ENCODE measurements at places on chromosomes 6 and 20.

- no peak for DNase-seq
Measured at GRCh38 chr6:81831274-81831673, 78.8 kb upstream of the TENT5A start.

GRCh38 chr20:50229156-50229607, 38.6 kb downstream of the CEBPB start:
- DNase-seq: no peak

DNA sequence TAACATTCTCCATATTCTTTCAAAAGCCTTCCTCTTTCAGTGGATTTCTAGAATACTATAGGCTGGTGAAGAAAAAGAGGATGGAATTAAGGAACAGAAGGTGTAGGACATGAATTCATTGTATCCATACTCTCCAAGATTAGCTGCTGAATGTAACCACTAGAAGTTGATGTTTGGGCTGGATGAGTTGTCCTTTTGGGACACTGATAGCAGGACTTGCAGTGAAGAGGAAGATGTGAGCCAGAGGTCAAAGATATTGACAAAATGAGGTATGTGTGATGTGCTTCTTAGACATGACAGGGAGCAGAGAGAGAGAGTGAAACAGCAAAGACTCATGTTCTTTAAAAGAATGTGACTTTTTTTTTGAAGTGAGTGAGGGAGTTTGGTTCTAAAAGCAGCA, 134.3 kb upstream of the MAN1A1 start:
- no peak for DNase-seq

GRCh38 chr6:1395506-1395905, 6.1 kb downstream of the FOXF2 start:
- no peak for DNase-seq

- no peak for DNase-seq
Measured at GRCh38 chr6:167797476-167798265, 29.0 kb upstream of the AFDN start.

- DNase-seq: no peak
Measured at GRCh38 chr6:4812068-4812467, 35.9 kb downstream of the CDYL start.

GRCh38 chr6:136967876-136968752, 46.0 kb downstream of the SLC35D3 start:
- peak; percentile 23 for DNase-seq

- DNase-seq: no peak
Measured at GRCh38 chr20:46523696-46524328, 10.5 kb upstream of the ZNF334 start.

GRCh38 chr20:61407561-61407960, 155.5 kb downstream of the CDH4 start:
- DNase-seq: no peak

GRCh38 chr20:39916236-39916765, 772.7 kb downstream of the MAFB start:
- no peak for DNase-seq

DNA sequence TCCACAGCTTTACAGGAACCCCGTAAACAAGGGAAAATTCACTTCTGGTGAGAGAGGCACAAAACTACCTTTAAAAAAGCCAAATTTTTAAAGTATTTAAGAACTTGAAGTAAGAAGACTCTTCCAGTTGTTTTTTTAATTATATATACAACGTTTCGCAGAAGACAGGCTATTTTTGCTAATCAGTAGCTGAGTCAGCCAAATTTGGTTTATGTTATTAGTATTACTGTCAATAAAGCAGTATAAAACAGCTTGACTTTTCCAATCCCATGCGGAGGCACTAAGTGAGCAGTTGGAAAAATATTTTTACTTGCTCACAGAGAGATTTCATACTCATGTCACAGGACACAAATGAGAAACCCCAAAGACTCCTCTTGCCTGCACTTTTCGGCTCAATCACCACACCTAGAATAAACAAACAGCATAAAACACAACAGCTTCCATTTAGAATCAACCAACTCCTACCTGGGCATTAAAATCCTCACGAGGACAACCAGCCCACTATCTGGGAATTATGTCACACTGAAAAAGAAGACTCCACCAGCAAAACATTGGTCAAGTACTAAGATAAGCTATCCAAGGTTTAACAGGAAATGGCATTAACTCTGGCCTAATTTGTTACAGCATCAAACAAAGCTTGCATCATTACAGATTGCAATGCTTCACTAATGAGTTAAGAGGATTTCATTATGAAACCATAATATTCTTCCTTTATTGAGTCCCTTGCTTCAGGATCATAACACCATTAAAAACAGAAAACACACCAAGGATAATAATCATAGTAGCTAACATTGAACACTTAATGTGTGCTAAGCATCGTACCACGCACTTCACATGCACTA, 26.3 kb downstream of the ELOVL5 start:
- DNase-seq: no peak

DNA sequence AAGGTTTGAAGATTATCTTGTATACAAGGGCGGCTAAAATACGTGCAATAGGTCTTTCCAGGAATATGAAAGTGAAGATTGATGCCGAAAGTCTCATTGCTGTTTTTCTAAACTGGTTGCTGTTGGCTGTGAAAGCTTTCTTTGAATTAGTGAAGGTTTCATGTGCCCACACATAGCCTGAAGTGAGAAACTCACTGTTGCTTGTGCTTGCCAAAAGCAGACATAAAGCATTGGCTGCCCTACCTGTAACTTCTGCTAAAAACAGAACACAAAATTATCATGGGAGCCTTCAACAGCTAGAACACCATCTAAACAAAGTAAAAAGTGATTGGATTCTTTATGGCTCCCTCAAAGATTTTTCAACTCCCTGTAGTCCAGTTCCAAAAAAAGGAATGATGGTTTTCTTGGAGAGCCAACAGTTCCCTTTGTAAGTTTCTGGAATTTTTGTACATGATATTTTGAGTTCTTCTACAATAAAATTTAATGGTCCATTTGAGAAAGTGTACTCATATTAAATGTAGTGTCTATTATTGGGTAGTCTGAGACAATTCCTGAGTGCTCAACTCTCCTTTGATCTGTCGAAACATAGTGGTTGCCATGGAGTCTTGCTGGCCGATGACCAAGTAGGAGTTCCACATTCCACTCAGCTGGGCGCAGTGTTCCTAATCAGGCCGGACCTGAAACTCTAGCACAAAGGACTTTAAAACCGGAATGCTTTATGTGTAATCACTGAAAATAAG, 68.5 kb downstream of the PLEKHG1 start:
- no peak for DNase-seq

DNA sequence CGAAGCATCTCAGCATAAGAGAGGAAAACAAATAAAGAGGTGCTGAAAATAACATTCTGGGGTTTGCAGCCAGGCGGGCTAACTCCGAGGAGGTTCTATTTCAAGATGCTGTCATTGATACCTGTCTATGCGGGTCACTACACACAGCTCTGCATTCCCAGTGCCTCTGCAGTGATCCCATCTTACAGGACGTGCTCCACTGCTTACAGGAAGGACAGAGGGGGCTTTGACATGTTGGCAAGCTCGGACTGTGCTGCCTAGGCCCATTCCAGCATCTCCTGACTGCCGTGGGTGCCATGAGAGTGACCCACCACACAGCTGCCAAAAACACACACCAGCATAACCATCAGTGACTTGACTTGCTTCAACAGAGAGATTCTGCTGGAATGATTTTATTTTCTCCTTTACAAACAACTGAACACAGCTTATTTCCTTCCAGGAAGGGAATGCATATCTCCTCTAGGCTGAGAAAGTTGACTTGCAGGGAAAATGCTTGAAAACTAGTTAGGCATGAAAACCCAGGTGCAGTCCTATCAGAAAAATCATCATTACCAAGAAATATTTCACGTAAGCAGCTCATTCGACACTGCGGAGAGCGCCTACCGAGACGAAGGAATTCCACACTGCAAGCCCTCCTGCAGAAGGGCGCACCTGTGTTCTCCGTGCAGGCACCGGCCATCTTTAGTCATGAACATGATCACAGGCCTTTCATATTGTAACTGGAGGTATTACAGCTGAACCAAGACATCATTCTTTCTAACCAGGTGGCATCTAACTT, 62.5 kb downstream of the RAMACL start:
- no peak for DNase-seq

DNA sequence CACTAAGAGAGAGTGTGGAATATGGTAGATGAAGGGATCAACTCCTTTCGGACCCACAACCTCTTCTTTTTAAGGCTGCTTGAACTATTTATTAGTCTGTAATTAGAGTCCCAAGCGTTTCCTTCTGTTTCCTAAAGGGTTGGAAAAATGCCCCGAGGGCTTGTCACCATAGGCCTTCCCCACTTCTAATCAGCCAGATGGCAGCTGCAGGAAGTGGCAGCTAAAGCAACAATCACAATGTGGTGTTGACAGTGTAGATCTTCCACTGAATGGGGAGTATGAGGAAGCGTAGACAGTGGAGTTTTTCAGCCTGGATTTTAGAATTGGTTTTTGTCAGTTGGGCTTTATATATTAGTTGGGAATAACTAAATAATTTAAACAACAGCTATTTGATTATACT, 40.6 kb downstream of the SLC35D3 start:
- DNase-seq: no peak

- DNase-seq: no peak
Measured at GRCh38 chr20:24913076-24913628, 35.9 kb upstream of the CST7 start.

DNA sequence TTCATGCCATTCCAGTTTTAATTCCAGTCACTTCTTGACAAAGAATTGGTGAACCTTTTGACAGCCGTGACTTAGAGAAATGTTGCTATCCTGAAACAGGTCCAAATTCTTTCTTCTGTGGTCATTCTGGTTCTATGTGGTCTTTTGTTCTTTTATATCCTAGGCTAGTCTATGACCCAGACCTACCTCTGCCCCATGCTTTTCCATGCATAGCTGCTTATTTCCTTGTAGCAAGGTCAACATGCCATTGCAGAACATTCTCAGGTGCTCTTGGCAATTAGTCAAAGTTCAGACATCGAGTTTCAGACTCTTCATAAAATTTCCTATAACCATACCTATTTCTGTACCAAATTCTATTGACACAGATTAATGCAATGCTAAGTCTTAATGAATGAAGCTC, 202.6 kb downstream of the PLCB1 start:
- no peak for DNase-seq

DNA sequence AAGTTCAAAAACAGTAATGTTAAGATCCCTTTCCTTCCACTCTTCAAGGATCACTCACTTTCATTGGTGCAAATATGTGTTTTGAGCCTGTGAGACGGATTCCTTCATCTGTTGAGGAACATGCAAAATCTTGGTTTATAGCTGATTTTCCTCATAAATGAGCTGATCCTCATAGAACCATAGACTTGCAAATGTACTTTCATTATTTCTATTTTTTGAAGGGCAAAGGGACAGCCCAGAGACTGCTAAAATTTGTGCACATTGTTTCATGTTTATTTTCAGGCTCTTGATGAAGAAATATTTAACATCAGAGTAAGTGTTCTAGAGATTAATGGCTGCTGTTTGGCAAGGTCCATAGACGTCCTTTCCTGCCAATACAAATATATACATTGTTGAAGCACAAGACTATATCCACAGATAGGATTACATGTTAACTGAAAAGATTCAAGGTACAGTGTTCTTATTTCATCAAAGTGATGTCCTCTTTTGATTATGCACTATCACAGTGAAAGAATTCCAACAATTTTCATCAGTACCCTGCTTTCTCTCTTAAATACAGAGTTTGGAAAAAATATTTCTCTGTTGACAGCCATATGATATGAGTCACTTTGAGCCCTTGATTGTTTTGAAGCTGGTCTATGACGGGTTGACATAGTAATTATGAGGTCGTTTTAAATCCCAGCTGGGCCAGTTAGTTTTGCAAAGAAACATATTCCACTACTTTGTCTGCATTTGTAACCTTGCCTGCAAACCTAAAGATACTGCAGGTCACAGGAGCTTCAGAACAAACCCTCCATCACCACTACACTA, 95.7 kb downstream of the FILIP1 start:
- no peak for DNase-seq

DNA sequence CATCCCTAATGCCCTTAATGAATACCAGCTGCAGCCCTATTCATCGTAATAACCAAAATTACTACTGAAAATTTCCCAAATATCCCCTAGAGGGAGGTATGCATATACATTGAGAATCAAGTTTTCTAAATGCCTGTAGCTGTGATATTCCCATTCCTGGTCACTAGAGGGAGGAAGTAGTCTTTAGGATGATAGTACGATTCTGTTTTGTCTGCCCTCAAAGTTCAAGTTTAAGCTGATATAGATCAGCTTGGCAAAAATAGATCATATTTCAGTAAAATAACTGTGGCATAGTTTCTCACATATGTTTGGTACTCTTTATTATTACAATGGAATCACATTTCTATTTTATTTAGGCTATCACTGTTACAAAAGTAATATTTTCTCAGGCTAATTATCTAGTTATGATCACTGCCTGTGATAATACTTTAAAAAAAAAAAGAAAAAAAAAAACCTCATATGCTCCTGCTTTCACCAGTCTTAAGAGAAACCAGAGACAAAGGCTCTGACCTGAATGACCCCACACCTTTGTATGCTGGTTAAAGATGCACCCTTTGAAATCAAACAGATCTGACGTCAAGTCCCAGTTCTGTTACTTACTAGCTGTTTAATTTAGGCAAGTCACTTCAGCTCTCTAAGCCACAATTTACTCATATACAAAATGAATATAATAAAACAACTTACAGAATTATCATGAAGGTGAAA, 11.0 kb downstream of the TSPYL1 start:
- no peak for DNase-seq

- peak; percentile 67 for DNase-seq
Measured at GRCh38 chr6:30955367-30956042, 14.7 kb downstream of the MUCL3 start.

GRCh38 chr20:50333812-50334211, 143.2 kb downstream of the CEBPB start:
- no peak for DNase-seq

- no peak for DNase-seq
Measured at GRCh38 chr6:7896465-7896987, 14.1 kb downstream of the TXNDC5 start.

- DNase-seq: no peak
Measured at GRCh38 chr6:168828800-168829199, 387.8 kb downstream of the SMOC2 start.

GRCh38 chr6:166417285-166417691, 34.5 kb upstream of the MPC1 start:
- peak; percentile 30 for DNase-seq

DNA sequence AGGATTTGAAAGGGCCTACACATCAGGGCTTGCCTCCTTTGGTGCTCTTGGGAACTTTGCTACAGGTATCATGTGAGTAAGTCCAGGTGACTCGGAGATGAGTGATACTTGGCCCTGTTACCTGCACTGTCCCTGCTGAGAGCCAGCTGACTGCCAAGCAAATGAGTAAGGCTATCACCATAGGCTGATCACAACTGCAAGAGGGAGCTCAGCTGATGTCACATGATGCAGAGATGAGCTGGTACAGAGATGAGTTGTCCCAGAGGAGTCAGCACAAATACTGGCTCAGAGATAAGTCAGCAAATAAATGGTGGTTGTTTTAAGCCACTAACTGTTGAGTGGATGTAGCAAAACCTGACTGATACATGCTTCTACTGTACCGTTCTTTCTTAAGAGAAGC, 41.4 kb downstream of the LAMP5 start:
- DNase-seq: no peak

DNA sequence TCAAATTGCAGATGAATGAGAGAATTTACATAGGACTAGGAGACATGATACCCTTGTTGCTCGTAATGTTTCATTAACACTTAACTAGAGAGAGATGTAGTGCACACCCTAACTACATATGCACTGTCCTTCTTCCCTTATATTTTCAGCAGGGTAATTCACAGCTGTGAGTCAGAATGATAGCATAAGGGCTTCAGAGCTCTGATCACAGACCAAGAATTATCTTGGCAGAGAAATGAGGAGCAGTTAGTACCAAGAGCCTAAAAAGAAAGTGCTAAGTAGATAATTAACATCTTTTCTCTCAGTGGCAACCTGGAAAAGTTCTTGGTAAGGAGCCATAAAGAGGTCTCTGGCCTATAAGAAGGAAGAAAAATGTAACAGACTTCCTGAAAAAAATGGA, 35.8 kb downstream of the GRIK2 start:
- DNase-seq: no peak
